GM12865 (cell line): ENCODE measurements at places on chromosomes 1 and 21.
A peak's percentile ranks its signal among the peaks of the same experiment; 100 is the strongest.

GRCh38 chr21:26195708-26196107 lies 25.1 kb upstream of the APP start:
- no peak for DNase-seq

DNA sequence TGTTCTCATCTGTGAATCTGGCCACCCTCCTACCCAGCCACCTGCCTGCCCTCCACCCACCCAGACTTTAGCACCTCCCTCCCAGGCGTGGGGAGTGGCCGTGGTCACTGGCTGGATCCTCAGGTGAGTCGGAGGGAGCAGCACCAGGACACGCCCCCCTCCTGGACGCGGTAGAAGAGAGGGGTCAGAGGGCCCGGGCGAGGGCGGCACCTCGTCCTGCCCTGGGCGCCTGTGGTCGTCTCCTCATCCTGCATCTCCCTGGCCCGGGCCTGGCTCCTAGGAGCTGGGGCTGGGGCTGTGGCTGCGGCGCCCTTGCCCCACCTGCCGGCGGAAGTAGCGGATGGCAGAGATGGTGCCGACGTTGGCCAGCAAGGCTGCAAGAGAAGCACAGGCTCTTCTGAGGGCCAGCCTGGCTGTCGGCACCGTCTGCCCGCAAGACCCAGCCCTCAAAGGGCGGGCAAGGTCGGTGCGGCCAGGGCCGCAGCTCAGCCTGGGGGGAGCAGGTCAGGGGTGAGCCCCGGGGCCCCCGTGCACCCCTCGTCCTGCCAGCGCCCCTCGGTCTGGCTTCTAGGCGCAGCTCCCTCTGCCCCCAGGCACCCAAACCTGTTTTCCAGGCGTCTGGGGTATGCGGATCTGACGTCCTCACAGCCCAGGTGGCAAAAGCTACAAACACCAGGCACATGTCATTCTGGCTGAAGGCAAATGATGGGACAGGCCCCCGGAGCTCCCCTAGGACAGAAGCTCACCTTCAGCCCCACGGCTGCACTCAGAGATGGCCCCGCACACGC lies 5.8 kb downstream of the PERM1 start:
- DNase-seq: peak; percentile 81

- no peak for DNase-seq
Observed at GRCh38 chr1:229007701-229008100, 263.2 kb upstream of the RAB4A start.

GRCh38 chr1:81432654-81433109 lies 368.1 kb upstream of the ADGRL2 start:
- DNase-seq: no peak

DNA sequence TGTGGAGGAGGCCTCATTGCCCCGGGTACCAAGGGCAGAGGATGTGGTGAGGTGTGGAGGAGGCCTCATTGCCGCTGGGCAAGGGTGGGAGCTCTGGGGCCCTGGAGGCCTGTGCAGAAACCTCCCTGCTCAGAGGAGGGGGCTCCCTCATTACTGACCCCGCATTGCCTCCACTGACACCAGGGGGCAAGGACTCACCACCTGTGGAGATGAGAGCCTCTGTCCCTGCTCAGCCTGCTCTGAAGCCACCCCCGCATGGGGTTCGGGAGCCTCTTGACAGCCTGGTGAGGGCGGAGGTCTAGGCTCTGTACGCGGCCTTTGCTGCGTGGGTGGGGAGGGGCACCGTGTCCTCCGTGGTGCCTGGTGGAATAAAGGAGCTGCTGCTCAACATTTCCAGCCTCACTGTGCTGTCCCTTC lies 95.0 kb upstream of the COL6A1 start:
- no peak for DNase-seq

- no peak for DNase-seq
Observed at GRCh38 chr1:38651669-38652068, 207.9 kb downstream of the RRAGC start.

DNA sequence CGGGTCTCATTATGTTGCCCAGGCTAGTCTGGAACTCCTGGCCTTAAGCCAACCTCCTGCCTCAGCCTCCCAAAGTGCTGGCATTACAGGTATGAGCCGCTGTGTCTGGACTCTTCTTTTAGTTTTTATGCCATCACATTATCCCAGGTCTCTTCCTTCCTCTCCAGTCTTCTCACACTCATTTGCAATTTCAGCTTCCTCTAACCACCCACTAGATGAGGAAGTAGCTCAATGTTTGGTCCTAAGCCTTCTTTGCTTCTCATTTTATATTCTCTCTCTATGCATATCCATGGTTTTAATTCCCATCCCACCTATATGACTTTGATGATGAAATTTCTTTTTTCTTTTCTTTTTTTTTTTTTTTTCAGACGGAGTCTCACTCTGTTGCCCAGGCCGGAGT lies 3.1 kb upstream of the ZBTB8A start:
- no peak for DNase-seq

- no peak for DNase-seq
Observed at GRCh38 chr1:184298440-184299405, 88.1 kb upstream of the C1orf21 start.

DNA sequence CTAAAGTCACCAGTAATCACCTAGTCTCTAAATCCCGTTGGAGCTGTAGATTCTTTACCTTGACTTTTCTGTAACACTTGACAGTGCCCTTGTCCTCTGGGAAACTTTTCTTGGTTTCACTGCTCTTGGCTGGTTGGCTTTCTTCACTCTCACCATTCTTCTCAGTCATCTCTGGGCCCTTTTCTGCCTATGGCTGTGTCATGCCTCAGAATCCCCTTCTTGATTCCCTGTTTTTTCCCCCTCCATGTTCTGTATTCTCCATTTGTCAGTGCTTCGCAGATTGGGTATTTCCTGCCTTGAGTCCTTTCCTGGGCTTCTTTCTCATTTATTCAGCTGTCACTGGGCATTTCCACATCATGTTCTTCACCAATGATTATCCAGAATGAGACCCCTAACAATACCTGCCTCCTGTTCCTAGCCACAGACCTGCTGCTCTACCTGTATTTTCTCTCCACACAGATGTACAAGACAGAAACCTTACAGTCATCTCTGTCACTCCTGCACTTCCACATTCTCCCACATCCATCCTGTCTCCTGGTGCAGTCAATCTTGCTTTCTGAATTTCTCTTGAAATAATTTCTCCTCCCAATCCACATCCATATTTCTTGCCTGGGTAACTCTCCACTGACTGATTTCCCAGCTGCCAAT lies 14.7 kb downstream of the UCK2 start:
- peak; percentile 29 for DNase-seq

DNA sequence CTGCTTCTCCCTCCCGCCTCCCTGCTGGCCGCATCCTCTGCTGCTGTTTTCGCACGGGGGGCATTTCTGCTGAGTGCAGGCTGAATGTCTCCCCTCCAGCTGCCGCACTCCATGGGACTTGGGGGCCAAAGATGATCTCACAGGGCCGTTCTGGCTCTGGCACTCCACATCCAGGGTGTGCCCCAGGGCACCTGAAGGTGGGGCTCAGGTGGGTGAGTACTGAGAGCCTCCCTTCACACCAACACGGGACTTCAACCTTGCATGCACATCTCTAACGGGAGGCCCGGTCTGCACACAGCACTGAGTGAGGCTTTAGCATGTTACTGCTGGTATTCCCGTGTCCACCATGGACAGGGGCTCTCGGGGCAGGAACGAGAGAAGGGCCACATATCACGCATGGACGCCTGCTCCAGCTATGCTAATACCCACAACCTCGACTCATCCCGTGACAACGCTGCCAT lies 88.9 kb downstream of the DMRTB1 start:
- DNase-seq: no peak

GRCh38 chr1:66840929-66841328 lies 39.9 kb upstream of the INSL5 start:
- DNase-seq: no peak

GRCh38 chr1:154221278-154222001 lies 685 bp downstream of the UBAP2L start:
- peak; percentile 77 for DNase-seq

DNA sequence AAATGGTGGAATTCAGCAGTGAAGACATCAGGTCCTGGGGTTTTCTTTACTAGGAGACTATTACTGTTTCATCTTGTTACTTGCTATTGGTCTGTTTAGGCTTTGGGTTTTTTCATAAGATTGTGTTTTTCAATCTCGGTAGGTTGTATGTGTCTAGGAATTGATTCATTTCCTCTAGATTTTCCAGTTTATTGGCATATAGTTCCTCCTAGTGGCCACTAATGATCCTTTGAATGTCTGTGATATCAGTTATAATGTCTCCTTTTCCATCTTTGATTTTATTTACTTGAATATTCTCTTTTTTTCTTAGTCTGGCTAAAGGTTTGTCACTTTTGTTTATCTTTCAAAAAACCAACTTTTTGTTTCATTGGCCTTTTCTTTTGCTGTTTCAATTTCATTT lies 233.0 kb downstream of the RWDD3 start:
- DNase-seq: no peak

- DNase-seq: peak; percentile 85
Observed at GRCh38 chr1:183318433-183318832, 99.7 kb downstream of the NMNAT2 start.

DNA sequence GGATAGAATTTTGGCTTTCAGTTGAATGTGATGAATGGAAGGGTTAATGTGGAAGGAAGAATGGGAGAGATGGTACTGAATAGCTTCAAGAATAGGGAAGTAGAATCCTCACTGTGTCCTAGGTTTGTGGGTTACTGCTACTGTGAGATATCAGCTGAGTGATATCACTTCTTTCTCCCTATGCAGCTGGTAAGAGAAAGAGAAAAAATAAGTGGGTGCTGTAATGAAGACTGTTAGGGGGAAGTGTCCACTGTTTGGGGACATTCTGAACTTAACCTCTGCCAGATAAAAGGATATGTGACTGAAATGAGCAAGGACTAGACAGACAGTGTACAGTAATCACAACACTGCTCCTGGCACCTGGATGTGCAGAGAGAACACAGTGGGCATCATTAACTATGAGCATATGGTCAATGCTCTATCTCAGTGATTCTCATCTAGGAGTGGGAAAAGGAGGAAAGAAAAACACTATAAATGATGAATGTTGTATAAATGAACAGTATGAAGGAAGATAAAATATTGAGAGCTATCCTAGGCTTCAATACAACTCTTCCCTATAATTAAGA lies 25.6 kb upstream of the MOB3C start:
- no peak for DNase-seq

- DNase-seq: peak; percentile 46
Observed at GRCh38 chr1:91997607-91998195, 32.1 kb upstream of the EPHX4 start.

- no peak for DNase-seq
Observed at GRCh38 chr1:162930532-162930931, 69.6 kb upstream of the CCDC190 start.

DNA sequence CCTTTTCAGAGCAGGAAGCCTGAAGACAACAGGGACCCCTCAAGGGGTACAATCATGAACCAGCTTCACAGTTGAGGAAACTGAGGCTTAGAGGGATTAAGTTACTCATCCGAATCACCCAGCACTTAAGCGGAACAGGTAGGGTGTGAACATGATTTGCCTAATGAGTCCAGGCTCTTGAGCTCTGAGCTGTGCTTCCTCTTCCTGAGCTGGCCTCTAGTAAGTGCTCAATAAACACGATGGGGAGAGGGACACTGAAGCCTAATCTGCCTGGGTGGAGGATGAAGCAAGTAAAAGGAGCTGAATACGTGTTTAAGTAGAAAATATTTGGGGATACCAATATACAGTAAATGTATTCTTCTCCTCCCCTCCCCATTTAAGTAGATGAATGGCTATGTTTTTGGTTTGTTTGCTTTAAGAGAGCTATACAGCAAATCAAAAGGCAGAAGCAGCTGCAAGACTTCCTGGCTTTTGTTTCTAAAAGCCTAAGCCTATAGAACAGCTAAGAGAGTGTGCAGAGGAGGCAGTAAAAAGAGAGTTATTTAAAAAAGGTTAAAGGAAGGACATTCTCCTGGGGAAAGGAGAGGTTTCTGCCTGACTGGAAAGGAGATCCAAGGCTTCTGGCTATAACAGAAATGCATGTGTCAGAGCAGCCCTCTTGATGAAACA lies 20.5 kb downstream of the STPG1 start:
- peak; percentile 69 for DNase-seq

DNA sequence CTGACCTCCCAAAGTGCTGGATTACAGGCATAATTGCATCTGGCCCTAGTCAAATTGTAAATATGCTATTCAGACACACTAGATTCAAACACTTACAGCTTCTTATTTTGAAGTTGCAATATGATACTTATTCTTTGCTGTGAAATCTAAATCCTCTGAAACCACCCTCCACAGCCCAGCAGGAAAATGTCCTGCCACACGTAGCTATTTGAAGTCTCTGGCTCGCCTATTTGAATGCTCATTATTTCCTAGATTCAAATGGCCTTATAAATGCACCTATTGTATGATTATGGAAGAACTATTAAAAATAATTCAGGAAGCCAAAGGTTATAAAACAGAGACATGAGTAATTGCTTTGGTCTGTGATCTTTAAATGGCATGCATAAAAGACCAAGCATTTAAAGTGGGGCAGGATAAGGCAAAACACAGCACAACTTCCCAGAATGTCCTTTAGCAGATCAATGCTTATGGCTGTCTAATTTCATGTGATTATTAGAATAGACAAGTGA lies 26.6 kb upstream of the FBXO28 start:
- no peak for DNase-seq

DNA sequence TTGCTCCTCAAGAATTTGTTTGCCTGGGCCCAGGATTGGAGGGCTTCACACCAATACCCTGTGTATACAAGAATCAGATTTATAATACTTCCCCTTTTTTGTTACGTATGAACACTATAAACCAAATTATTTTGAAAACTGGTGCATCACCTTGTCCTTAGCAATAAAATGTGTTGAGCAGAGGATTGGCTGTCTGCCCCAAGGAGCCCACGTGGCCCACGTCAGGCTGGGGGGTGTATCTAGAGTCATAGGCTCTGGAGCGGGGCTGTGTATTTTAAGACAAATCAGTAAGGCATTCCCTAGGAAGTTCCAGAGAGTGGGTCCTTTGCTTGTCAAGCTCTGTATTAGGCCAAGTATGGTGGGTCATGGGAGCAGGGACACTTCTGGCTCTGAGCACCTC lies 2.0 kb upstream of the ST3GAL3 start:
- no peak for DNase-seq

- DNase-seq: no peak
Observed at GRCh38 chr1:71653952-71654351, 573.1 kb upstream of the ZRANB2 start.

DNA sequence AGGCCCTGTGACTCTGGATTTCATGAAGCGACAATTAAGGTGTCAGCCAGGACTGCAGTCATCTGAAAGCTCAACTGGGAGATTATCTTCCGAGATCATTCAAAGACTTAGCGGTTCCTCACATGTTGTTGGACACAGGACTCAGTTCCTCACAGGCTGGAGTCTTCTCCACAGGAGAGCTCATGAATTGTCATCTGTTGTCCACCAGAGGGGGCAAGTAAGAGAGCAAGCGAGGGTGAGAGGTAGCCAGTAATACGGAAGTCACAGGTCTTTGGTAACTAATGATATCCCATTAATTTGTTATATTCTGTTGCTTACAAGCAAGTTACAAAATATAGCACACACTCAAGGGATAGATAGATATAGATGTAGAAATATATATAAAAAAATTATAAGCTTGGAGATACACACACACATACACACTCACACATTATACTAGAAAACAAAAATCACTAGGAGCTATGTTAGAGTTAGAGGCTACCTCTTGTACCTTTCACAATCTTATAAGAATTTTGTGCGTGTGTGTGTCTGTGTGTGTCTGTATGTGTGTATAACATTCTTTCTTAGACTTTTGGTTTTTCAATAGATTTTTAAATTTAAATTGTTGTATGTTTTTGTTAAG lies 1695.3 kb downstream of the BRINP3 start:
- DNase-seq: peak; percentile 63
